ENCODE measurements at places on chromosomes 7 and 10. TPM values are rescaled to one million over a fixed set of nuclear protein-coding genes. Genes with fewer than 3 reads are reported as not detected.

DNA sequence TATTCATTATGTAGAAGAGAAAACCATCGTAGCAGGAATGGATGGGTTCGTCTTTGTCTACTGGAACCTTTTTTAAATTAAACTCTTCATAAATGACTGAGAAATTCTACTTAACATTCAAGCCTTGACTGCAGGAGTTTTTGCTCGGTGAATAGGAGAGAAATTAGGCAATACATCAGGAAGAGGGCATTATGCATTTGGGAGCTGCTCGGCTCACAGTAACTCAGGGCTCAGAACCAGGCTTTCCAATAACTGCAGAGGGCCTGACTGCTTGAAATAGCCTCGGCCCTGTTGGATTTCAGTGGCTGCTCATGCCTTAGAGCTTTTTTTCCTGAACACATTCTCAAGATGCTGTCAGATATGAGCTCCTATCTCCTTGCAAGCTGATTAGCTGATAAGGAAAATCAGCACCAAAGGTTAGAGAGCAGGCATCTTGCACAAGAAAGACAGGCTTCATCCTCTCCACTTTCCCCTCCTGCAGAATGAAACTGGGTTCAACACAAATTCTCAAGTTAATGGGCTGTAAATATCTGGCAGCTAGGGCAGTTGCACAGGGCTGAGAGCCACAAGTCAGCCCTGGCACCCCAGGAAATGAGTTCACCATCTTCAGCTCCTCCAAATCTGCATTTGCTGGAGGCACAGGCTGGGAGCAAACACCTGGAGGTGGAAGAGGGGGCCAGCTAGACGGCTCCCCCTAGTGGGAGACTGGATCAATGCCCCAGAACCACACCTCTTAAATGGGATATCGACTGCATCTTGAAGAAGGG is 24.3 kb downstream of the TECTB start:
- no peak for DNase-seq

The RUFY2 gene
- total RNA-seq: 25.1 TPM

DNA sequence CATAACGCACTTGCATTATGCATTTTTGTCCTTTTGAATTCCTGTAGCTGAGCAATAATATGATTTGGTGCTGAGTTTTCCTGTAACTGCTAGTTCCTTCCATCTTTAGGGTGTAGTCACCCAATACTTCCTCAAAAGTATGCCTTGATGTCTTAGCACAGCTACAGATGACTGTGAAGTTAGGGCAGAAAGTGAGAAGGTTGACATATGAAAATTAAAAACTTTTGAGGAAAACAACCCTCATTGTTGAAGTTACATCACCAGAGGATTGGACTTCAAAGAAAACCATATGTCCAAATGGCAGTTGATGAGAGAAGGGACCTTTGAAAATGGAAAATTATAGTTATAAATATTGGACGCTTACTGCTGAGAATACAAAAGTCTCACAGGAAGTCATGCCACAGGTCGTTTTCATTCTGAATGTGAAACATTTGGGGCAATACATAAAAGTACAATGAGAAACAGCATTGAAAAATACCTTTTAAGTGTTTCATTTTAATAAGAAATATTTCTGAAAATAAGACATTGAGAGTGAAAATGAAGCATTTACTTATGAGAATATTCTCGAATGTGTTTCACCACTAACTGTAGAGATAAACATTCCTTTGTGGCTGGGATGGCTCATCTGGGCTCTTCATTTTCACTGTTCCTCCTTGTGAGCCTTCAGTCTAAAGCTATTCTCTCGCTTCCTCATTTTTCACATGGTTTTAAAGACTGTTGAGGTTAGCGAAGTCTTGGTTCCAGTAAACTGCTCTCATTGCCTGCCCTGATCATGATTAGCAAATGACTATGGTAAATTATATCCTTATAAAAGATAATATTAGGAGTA is 61.4 kb upstream of the NME8 start:
- no peak for DNase-seq

The ASB10 gene
- not detected for total RNA-seq

DNA sequence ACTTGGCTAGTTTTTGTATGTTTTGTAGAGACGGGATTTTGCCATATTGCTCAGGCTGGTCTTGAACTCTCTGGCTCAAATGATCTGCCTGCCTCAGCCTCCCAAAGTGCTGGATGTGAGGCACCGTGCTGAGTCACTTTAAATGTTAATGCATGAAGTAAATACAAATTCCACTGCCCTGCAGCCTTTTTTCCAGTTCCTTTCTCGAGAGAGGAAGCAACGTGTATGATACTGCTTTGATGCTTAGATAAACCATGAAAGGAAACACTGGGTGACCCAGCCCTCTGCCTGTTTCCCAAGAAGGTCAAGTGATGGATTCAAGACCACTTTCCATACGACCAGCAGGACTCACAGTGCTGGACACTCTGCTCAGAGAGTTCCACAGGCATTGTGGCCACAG is 11.3 kb upstream of the MRPS24 start:
- no peak for DNase-seq

DNA sequence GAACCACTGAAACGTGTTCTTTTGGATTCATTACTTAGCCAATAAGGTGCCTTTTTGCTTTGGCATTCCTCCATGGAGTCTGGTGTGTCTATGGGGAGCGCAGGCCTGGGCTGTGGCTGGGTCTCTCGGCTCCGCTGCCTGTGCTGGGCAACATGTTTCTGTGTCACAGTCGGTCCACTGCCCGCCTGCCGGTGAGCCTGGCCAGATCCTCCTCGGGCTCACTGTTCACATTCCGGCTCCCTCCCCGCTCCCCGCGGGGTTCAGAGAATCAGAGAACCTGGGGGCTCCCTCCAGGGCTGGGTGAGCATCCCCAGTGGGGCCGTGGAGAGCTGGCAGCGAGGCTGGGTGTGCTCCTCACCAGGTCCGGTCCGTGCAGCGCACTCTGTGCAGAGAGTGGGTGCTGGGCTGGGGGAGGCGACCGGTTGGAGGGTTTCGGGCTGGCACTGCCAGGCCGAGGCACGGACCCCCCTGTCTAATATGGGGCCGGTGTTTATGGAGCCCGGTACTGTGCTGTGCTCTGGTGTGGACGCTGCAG is 70.4 kb downstream of the INPP5A start:
- DNase-seq: no peak

- no peak for DNase-seq
Measured at GRCh38 chr7:149423449-149424110, 37.3 kb downstream of the ZNF777 start.

The KCNIP2 gene
- total RNA-seq: 4.3 TPM

- no peak for DNase-seq
Measured at GRCh38 chr7:115662120-115662519, 368.4 kb downstream of the TFEC start.

The FGFR2 gene
- 5.7 TPM for total RNA-seq

GRCh38 chr7:25712500-25712899 is 439.5 kb upstream of the NFE2L3 start:
- DNase-seq: no peak

DNA sequence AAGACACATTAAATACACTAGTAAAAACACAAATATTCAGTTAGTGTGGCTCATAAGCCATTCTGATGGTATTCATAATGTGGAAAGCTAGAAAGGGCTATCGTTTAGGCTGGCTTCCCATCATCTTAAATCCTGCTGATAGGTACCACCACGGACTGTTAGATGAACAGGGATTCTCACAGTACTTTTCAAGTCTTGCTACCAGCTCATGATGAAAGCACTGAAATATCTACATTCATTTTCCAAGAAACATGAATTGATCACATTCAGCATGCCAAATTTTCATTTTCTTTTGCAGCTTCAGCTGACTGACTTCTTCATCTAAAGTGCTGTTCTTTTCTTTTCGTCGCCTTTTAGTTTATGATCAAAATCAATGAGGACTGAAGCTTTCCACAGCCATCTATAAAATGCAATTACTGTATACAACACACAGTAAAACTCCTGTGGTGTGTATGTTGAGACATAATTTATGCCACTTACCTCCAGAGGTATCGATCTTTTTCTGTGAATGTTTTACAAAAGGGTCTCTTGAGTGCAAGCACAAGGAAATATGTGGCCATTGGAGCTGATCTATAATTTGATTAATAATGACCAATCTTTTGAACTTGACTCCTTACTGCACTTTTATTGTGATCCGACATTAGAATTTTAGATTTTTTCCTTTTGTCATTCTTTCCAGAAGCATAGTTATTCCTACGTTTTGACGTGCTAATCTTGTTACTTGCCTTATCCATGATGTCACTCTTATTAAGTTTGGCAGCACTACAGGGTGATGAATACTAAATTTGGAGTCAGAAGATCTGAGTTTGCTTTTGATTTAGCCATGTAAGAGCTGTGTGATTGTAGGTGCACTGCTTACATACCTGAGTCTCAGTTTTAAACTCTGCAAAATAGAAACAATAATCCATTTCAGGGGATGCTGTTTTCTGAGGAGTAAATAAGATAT is 58.4 kb downstream of the NXPH1 start:
- DNase-seq: no peak

DNA sequence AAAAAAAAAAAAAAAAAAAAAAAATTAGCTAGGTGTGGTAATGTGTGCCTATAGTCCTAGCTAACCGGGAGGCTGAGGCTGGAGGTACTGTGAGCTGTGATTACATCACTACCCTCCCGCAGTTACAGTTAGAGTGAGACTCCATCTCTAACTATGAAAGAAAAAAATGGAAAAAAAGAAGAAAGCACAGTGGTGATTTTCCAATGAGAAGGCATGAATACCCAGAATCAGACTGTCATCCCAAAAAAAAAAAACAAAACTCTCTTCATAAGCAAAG is 269.9 kb upstream of the MKLN1 start:
- DNase-seq: no peak

- no peak for DNase-seq
Measured at GRCh38 chr7:37376386-37376785, 72.3 kb downstream of the ELMO1 start.

DNA sequence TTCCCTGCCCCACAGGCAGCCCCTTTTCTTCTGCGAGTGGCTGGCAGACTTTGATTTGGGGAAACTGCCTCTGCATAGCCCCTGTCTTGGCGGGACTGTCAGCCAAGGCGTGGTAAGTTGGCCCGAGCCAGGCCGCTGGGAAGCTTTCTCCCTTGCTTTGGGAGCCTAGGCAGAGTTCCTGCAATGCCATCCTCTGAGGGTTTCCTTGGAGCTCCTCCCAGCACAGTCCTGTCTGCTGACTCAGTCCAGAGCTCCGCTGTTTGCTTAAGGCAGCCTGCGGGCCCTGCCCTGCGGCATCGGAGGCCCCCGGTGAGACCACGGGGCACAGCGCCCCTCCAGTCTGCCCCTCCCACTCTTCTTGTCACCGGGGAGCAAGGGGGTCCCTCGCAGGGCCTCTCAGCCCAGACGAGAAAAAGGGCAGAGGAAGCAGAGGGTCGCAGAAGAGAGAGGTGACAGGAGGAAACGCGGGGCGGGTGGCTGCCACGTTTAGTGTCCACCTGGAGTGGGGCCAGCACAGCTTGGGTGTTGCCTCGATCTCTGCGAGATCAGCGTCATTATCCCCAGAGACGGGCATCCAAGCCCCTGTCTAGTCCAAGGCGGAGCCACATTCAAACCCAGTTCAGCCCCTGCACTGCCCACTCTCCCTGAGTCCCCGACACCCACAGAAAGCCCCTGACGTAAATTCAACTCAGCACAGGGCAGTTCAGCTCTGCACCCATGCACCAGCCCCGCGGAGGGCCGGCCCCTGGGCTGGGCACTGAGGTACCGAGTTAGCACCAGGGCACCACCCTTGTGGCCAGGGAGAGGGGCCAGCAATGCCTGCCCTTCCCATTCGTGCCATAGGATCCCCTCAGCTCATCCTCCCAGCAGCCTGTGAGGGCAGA is 59.0 kb upstream of the CHST15 start:
- peak; percentile 73 for DNase-seq

The CUZD1 gene
- total RNA-seq: 2.9 TPM

The SEMA3D gene
- 11.5 TPM for total RNA-seq

The CHAT gene
- total RNA-seq: not detected

The GIMAP1 gene
- total RNA-seq: 0.05 TPM

- no peak for DNase-seq
Measured at GRCh38 chr10:121362026-121362425, 236.2 kb downstream of the FGFR2 start.

The KNDC1 gene
- total RNA-seq: 2.6 TPM

The RADIL gene
- 1.3 TPM for total RNA-seq

DNA sequence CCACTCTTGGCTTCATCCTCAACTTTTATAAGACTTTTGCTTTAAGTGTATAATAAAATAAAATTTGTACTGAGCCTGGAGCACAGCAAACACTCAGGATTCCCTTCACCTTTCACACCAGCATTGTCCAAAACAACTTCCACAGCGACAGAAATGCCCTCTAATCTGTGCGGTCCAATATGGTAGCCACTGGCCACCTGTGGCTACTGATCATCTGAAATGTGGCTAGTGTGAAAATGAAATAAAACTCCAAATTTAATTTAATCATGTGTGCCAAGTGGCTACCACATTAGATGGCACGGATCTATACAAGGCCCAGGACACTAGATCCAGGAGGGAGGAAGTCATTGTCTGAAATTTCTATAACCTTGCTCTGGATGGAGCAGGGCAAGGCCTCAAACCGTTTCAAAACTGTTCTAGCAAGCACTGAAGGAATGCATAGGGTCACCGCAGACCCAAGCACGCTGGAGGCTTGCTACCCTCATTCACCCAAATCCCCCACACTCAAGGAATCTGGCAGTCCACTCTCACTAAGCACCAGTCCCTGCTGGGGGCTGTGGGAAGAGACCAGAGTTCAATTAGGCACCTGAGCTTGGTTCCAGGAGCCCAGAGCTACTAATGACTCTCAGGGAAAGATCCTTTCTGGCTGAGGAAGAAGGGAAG is 6.3 kb upstream of the MYO1G start:
- DNase-seq: no peak

The MCM10 gene
- 22.8 TPM for total RNA-seq

DNA sequence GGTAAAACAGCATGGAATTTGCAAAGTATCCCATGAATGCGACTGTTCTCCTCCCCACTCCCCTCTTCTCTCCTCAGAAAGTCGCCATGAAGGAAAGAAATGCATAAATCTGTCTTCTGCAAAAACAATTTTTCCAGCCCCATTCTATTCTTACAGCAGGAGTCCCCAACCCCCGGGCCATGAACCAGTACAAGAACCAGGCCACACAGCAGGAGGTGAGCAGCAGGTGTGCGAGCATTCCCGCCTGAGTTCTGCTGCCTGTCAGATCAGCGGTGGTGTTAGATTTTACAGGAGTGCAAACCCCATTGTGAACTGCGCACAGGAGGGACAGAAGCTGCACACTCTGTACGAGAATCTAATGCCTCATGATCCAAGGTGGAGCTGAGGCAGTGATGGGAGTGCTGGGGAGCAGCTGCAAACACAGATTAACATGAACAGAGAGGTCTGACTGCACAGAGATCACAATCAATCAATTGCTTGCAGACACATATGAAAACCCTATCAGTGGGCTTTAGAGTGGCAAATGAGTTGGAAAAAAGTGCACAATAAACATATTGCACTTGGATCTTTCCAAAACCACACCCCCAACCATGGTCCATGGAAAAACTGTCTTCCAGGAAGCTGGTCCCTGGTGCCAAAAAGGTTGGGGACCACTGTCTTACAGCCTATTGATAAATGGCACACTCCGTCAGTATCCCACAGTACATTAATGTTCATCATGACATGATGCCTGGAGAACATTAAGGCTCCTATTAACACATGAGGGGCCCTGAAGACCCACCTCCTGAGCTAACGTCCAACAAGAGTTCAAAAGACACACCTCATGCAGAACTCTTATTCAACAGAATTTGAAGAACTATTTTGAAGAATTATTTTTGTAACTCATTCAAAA is 205.0 kb downstream of the PTPRN2 start:
- no peak for DNase-seq
